ENCODE measurements at places on chromosomes 3 and 15. TPM values are rescaled to one million over a fixed set of nuclear protein-coding genes. Genes with fewer than 3 reads are reported as not detected.

DNA sequence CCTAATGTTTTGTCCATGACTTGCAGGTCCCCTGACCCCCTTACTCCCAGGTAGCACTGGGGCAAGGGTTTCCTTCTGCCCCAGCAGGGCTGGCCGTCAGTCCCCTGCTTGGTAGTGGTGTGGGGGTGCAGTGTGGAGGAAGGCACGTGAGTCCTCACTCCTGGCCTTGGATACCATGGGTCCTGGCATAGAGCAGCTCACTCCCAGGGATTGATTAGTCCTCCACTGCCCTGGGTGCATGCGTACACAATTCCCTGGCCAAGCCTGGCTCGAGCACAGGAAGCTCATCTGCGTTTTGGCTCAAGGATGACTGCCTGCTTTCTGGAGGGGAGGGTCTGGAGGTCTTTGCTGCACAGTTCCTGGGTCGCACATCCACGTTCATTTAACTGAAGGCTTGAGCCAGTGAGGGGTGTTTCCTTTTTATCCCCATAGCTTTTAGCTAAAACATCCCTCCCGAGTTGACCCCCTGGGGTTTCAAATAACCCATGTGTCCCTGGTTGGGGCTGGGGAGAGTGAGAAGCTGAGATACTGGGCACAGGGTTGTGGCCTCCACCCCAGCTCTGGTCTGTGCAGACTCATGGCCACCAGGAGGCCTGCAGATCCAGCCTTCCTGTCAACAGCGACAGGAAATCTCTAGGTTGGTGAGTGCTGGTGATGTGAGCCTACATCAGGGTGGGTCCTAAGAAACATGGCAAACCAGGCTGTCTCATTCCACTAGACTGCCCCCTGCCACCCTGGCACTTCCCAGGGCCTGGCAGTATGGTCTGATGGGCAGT is 11.5 kb downstream of the HEMK1 start:
- DNase-seq, result no peak

GRCh38 chr3:126291537-126291936 is 65.7 kb downstream of the KLF15 start:
- DNase-seq, result peak; percentile 83

DNA sequence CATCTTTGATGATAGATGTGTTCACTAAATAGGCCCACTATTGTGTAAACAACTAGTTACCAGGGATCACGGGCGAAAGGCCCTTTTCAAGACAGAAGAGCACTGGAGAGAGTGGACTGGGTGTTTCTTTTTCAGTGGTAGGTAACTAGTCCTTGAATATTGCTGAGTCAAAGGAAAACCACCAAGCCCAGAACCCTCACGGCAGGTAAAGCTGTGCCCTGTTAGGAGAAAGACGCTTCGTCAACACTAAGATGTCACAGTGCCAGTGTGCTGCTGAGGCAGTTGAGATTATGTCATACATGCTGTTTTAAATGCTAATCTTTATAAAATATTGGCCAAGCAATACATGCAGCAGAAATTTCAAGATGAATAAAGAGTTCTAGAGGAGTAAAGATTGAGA is 578.6 kb downstream of the PYDC2 start:
- DNase-seq, result no peak

SEMA3B gene
- total RNA-seq, result 37.4 TPM

- no peak for DNase-seq
Measured at GRCh38 chr15:61996056-61996635, 64.1 kb downstream of the VPS13C start.

GRCh38 chr15:86055688-86056087 is 24.0 kb upstream of the AGBL1 start:
- peak; percentile 62 for DNase-seq
